Renal cortical epithelial cell (primary cell): ENCODE measurements at places on chromosomes 4 and X.
A peak's percentile ranks its signal among the peaks of the same experiment; 100 is the strongest.

GRCh38 chr4:2714061-2714770 lies 41.9 kb downstream of the TNIP2 start:
- no peak for DNase-seq

- peak; percentile 63 for DNase-seq
These were observed 82.3 kb downstream of the PRSS12 start for GRCh38 chr4:118270492-118270891.

GRCh38 chrX:38985375-38985774 lies 184.1 kb downstream of the MID1IP1 start:
- peak; percentile 13 for DNase-seq

GRCh38 chr4:68324519-68325262 lies 25.2 kb downstream of the YTHDC1 start:
- no peak for DNase-seq

DNA sequence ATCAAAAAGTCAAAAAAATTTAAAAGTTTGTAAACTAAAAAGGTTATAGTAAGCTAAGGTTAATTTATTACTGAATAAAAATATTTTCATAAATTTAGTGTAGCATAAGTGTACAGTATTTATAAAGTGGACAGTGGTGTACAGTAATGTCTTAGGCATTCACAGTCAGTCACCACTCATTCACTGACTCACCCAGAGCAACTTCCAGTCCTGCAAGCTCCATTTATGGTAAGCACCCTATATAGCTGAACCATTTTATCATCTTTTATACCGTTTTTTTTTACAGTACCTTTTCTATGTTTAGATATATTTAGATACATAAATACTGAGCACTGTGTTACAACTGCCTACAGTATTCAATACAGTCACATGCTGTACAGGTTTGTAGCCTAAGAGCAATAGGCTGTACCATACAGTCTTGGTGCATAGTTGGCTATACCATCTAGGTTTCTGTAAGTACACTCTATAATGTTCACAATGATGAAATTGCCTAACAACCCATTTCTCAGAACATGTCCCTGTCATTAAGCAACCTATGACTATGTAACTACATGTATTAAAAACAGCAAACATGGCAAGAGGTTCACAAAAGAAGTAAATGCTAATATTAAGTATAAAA lies 18.6 kb downstream of the ACSL4 start:
- DNase-seq: peak; percentile 69

DNA sequence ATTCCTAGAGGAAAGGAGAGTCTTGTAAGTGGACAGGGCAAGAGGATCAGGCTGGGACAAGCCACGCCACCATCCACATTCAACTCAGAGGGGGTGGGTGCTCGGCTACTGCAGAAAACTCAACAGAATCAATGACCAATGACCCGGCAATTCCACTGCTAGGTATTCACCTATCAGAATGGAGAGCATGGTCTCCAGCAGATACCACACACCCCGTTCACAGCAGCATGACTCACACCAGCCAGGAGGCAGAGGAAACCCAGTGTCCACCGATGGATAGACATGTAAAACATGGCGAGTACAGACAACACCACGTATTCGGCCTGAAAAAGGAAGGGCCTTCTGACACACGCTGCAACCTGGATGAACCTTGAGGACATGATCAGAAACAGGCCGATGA lies 175.9 kb downstream of the AFAP1 start:
- DNase-seq: peak; percentile 62

- DNase-seq: no peak
These were observed 1.1 kb upstream of the SEL1L3 start for GRCh38 chr4:25863831-25864418.

DNA sequence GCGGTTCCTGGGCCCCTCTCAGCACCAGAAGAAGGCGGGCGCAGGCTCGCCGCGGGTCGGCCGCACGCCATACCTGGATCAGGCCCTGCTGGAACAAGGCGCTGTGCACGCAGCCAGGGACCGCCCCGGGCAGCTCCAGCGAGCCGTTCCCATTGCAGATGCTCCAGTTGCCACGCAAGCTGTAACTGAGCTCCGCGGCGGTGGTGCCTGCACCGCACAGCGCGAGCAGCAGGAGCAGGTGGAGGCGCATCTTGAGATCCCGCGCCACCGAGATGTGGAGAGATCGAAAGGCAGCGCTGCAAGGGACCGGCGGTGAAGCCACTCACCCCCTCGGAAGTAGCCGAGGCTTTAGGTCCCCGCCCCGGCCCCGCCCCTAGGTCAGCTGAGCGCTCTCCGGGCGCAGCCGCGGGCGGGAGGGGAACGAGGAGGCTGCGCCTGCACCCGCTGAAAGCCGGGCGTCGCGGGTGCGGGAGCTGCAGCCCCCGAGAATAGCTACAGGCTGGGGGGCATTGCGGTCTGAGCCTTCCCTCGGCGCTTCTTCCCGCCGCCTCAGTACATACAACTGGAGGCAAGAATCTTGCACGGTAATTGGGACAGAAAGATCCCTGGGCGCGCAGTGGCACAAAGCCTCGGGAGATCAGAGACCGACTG lies at the start of gene MANBA:
MANBA (minus strand) TSS at position 324 of the 651 bp plus-strand sequence; CDS start at position 250, 74 bp downstream.
- DNase-seq: peak; percentile 41

DNA sequence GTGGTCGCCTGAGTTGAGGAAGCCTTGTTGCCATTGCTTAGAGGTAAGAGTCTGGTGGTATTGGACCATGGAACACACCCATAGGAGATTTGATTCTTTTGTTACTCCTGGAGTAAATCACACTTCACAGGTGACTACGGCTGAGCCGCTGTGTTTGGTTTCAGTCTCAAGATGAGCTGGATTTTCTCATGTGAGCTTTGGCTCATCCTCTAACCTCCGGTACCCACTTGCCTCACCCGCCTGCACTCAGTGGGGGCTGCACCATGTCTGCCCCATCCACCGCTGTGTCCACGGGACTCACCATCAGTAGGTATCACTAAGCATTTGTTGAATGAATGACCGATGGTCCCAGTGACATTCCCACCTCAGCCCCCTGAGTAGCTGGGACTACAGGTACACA lies 52.7 kb downstream of the HTT-AS start:
- DNase-seq: no peak

DNA sequence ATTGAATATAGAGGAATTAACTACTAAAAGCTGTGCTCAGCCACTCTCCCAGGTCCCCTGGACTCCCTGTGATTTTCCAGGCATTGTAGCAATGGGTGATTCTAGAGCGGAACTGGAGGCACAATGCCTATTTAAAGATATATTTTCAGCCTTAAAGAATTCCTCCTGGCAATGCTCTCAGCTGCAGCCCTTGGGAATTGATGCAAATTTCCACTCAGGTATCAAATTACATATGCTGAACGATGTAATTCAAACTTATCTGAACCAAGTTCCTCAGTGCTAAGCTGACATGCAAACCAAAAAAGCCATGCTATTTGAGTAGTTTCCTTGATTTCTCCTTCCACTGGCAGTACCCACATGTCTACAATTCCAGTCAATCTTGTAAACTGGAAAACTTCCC lies 86.3 kb upstream of the GABRA3 start:
- no peak for DNase-seq

DNA sequence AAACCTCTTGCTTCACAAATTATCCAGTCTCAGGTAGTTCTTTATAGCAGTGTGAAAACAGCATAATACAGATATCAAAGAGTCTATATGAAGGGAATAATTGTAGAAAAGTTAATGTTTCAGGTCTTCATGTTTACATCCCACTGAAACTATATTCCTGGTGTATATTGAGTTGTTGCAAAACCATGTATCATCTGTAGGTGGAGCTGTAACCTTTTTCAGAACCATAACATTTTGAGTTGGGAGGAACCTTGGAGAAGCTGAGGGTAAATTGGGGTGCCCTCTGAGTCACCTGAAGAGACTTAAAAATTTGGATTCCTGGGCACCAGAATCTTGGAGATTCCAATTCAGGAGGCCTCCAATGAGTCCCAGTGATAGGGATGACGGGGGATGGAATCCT lies 51.9 kb upstream of the TAPT1 start:
- DNase-seq: no peak

DNA sequence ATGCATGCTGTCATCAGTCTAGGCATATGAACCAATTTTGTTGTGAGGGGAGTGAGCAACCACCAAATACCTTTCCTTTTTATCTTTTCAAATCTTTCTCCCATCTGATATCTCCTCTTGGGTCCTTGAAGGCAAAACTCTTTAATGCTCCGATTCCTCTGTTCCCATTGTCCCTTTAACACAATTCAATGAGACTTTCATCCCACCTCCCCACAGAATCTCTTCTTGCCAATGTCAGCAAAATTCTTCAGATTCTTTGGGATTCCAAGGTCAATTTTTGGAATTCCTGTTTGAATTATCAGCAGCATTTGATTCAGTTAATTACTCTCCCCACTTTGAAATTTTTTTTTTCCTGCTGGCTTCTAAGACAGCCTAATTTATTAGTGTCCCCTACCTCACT lies 232.7 kb downstream of the COX7B2 start:
- DNase-seq: no peak

- DNase-seq: no peak
These were observed 9.4 kb downstream of the INTU start for GRCh38 chr4:127642169-127642568.

GRCh38 chr4:151679231-151679630 lies 81.6 kb downstream of the GATB start:
- DNase-seq: no peak

GRCh38 chr4:187910741-187911140 lies 84.8 kb upstream of the ZFP42 start:
- no peak for DNase-seq

DNA sequence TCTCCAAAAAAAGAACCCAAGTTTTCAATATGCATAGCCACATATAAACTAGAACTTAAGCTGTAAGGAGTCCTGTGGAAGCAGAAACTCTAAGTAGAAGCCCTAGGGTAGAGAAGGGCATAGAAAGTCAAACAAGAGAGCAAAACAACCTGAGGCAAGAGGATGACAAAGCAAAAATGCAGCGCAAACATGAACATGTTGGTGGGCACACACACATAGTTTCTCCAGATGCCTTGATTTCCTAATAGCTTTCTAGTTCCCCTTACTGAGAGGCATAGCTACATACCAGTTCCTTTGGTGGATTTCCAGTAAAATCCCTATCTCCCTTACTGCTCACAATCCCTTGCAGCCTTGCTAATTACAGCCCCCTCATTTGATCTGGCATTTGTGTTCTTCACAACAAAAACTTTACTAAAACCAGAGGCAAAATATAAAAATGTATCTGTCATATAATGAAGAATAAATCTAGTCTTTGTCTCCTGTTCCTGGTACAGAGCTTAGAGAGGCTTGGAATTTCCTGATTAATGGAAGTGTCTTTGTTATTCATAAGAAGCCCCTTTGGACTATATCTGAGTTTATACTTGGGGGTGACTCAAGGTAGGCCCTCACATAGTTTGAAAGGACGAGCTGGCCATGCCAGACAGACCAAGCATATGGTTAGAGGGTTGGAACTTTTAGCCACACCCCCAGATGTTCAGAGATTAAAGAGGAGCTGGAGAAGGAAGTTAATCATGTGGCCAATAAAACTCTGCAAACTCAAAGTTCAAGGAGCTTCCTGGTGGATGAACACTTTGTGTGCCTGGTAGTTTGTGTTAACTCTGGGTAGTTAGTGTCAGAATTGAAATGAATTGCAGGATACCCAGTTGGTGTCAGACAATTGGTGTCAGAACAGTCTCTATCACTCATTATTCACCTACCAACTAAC lies 52.7 kb upstream of the ZCCHC13 start:
- DNase-seq: peak; percentile 71

DNA sequence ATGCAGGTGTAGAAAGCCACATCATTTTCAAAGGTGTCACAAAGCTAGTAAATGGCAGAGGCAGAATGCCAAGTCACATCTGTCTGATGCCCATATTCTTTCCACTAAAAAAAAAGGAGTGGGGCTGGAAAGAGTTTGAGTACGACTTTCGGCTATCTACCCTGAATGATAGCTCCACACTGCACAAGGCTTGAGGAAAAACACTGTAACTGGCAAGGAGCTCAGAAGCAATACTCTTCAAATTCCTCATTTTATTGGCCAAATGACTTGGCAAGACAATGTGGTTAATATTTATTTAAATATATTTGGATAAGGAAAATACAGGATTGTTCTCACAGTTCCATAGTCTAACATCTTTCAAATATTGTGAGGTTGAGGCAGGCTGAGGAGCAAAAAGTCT lies 5.4 kb upstream of the ADH1C start:
- no peak for DNase-seq

DNA sequence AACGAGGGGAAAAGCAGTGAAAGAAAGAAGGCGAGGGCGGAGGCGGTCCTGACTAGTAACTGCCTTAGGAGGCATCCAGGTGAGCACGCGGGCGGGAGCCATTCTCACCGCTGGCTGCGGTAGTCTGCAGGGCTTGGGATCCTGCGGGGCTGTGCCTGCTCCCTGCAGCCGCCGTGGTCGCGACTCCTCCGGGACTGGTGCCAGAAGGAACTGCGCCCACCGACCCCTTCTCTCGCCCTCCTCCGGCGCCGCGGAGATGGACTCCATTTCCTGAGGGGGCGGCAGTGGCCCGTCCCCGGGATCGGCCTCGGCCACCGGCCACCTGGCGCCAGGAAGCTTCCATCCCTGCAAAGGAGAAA lies 543 bp downstream of the NFXL1 start:
- DNase-seq: no peak

DNA sequence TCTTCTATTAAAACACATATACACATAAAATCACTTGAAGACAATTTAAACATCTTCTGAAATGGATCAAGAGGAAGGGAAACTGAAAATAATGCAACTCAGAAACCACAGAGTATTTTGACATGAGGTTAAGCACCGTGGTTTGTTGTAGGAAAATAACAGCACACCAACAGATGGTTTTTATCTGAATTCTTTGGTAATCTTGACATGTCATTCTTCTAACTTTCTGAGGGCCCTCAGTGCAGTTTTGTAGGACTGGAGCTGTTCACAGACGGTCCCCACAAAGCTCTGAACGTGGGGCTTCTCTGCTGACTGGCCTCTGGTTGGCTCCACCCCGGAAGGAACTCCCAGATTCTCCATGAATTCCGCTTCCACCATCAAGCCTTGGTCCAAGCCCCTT lies 16.0 kb upstream of the TLR8 start:
- DNase-seq: no peak

GRCh38 chr4:8349664-8350236 lies 80.2 kb downstream of the HTRA3 start:
- DNase-seq: no peak

- no peak for DNase-seq
These were observed 141.4 kb downstream of the NAA11 start for GRCh38 chr4:79184476-79184875.

GRCh38 chr4:62208921-62209320 lies 1008.8 kb downstream of the ADGRL3 start:
- DNase-seq: no peak

GRCh38 chrX:4588056-4588455 lies 874.6 kb upstream of the PRKX start:
- DNase-seq: no peak

- DNase-seq: no peak
These were observed 1.6 kb downstream of the HTRA3 start for GRCh38 chr4:8270912-8271815.

DNA sequence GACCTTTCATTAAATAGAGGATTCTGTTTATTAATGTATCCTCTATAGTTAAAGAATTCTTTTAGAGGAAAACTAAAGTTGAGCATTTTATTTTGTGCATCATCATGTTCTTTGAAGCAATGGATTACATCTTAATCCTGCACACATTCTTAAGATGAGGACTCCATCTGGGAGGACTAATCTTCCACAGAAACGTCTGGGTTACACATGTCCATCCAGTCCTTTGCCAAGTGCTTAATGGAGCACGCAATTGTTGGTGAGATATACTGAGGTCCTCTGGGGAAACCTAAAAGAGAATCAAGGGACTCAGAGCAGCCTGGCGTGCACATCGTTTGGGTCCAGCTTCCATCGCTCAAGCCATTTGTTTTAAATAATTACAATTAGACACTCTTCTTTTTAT lies 115.1 kb upstream of the SFRP2 start:
- DNase-seq: no peak

GRCh38 chrX:10183760-10184159 lies 27.0 kb downstream of the CLCN4 start:
- no peak for DNase-seq
